Caco-2 (cell line): ENCODE measurements at places on chromosomes 11 and 22. TPM values are rescaled to one million over a fixed set of nuclear protein-coding genes. Genes with fewer than 3 reads are reported as not detected.

The SHANK3 gene
- 4.3 and 4.5 TPM in 2 replicates for total RNA-seq

The KREMEN1 gene
- total RNA-seq, result 28.7 and 29.7 TPM in 2 replicates

The PYGM gene
- 0.51 and 1.4 TPM in 2 replicates for total RNA-seq

The CD3D gene
- not detected in 2 replicates for total RNA-seq

The ZNF215 gene
- not detected in 2 replicates for total RNA-seq

The CCDC34 gene
- 25.0 and 25.7 TPM in 2 replicates for total RNA-seq

The JAM3 gene
- total RNA-seq, result 0.65 and 1.5 TPM in 2 replicates

The SMTN gene
- total RNA-seq, result 69.8 and 71.0 TPM in 2 replicates

The ENDOD1 gene
- 22.7 and 23.0 TPM in 2 replicates for total RNA-seq

The SCGB2A2 gene
- not detected in 2 replicates for total RNA-seq

The MAPK11 gene
- 1.3 and 1.4 TPM in 2 replicates for total RNA-seq

The PPME1 gene
- 109 and 114 TPM in 2 replicates for total RNA-seq
